ENCODE measurements at places on chromosomes 2 and 18.

DNA sequence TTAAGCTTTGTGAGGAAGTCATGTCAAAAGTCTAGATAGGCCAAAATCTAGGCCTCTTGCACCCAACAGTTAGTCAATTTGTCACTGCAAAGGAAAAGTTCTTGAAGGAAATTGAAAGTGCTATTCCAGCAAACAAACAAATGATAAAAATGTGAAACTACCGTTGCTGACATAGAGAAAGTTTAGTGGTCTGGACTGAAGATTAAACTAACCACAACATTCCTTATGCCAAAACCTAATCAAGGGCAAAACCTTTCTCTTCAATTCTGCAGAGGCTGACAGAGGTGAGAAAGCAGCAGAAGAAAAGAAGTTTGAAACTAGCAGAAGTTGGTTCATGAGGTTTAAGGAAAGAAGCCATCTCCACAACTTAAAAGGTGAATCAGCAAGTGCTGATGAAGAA is 44.0 kb upstream of the LRRTM4 start:
- no peak for DNase-seq

DNA sequence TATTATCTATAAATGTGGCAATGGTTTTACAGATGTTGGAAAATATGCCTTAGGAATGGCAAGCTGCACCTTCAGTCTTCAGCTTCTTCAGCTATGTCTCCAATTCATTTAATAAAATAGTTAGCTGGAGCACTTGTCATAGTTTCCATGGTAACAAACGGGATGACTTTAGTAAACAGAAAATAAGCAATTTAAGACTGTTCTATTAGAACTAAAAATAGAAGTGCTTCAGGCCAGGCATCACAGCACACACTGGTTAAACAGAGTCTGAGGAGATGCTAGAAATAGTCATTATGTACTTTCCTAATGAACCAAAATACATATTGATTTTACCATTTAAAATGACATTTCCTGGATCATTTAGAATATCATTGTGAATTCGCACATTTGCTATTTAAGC is 195.0 kb downstream of the GCA start:
- no peak for DNase-seq

DNA sequence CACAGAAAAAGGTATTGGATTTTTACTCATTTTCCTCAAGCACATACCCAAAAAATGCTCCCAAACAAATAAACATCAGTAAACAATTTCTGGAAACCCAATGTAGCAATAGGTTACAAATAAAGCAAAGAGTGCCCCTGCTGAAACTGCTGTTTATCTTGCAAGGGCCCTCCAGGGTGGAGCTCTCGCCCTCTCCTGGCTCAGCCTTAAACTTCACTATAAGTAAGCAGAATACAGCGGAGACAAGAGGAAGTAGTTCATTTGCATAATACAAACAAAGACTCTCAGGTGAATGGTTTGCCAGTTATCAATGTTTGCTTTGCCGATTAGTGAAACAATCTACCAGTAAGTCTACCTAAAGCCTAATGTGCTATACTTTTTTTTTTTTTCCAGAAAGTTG is 437.6 kb downstream of the DLGAP1 start:
- no peak for DNase-seq

DNA sequence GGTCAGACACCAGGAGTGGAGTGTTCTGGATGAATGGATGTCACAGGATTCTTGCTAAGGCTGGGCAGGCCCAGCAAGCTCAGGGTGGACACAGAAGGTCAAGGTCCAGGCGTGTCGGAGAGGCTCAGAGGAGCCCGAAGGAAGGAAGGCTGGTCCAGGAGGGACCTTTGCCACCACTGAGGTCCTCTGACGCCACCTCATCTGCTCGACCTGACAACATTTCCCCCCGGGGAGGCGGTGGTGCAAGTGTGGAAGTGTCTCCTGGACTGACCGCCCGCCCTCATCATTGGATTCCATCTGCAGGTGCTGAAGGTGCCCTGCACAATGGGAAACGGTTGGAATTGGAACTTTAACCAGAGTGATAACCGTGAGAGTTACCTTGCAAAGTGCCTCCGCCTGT is 124.6 kb downstream of the RTP5 start:
- no peak for DNase-seq

- DNase-seq = no peak
Measured at GRCh38 chr2:59180111-59180510, 939.0 kb upstream of the FANCL start.

DNA sequence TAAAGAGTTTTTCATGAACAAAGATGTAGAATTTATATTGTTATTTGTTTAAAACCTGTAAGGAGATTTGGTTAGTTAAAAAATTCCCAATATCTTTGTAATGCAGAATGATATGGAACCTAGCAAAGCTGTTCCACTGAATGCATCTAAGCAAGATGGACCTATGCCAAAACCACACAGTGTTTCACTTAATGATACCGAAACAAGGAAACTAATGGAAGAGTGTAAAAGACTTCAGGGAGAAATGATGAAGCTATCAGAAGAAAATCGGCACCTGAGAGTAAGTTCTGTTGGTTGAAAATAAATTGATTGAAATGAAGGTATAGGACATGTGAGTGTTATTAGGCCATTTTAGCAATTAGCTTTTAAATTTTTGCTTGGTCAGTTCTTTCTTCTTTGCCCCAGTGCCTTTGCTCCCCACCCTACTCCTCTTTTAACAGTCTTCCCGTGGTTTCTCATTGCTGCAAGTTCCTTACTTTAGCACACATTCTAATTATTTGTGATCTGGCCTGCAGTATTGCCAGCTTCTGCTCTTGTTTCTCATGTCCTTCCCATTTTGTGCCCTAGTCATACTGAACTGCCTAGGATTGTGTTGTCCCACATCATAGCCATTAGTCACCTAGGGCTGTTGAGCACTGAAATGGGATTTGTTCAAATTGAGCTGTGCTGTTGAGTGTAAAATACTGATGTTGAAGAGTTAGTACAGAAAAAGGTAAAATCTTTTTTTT is 36.6 kb downstream of the VAPA start:
- no peak for DNase-seq
